ENCODE measurements at places on chromosomes 4 and X.

DNA sequence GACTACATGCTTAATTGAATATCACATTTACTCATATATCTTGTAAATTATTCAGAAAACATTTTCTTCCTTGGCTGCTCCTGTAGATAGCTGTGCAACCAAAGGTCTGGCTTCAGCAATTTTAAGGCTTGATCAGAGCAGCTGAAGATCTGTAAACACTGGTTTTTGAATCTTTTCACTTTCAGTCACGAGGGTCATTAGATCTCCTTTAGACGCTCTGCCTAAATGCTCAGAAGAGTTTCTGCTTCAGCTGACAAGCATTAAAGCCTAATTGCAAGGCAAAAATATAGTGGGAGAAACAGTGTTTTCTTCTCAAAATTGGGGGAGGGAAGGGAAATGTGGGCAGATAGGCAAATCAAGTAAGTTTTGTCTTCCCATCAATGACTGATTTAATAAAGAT, 25.7 kb downstream of the TRPC5 start:
- no peak for DNase-seq

- no peak for DNase-seq
Measured at GRCh38 chr4:138828926-138829325, 186.7 kb upstream of the NOCT start.

GRCh38 chrX:114889481-114889880, 127.9 kb downstream of the IL13RA2 start:
- no peak for DNase-seq

- DNase-seq, result no peak
Measured at GRCh38 chr4:22462688-22463087, 53.2 kb downstream of the ADGRA3 start.

DNA sequence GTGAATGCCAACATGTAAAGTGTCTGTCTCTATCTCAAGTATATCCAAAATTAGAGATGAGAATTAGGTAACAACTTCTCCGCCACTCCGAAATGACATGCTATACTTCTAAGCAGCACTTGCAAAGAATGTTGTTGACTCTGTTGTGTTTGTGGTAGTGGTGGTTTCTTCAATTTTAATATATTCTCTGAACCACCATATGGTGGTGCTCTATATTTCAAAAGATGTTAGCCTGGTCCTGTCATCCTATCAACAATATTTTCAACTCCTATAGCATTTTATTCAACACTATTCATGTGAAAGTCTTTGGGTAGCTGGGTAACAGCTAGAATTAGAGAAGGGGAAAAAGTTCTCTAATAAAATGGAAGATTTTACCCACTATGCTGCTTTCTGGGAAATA, 1622.8 kb upstream of the IGFBP7 start:
- no peak for DNase-seq

DNA sequence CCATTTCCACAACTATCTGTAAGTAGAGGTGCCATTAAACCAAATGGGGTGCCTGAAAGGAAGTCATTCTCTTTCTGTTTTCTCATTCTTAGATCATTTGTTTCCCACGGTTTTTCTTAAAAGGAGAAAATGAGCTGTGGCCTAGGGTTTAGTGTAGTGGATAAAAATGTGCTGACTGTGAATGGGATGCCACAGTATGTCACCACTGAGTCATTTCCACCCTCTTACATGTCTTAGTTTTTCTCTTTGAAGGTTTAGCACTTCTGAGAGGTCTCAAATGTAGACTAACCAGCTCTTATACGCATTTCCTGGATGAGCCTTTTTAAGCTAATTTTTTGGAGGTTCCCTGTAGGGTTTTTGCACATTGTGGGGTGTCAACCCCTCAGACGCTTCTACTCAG, 244.5 kb upstream of the SPANXN1 start:
- DNase-seq, result no peak

DNA sequence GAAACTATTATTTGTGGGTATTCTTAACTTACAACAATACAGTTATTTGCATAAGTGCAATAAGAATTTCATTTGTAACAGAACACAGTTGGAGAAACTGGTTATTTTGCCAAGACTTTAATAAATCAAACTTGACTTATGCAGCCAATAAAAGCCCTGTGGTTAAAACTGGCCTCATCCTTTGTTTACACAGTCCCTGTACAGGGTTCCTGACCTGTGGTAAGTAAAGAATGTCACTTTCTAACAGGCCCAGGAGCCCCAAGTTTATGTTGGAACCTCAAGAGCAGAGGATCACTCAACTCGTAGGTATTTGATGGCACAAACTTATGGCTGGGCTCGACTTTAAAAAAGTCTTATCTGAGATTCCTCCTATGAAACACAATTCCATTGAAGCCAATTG, 88.6 kb upstream of the PTCHD1 start:
- DNase-seq, result no peak

- DNase-seq, result no peak
Measured at GRCh38 chr4:186902361-186902760, 178.7 kb upstream of the FAT1 start.

- DNase-seq, result no peak
Measured at GRCh38 chr4:79083406-79084010, 144.3 kb upstream of the PAQR3 start.

DNA sequence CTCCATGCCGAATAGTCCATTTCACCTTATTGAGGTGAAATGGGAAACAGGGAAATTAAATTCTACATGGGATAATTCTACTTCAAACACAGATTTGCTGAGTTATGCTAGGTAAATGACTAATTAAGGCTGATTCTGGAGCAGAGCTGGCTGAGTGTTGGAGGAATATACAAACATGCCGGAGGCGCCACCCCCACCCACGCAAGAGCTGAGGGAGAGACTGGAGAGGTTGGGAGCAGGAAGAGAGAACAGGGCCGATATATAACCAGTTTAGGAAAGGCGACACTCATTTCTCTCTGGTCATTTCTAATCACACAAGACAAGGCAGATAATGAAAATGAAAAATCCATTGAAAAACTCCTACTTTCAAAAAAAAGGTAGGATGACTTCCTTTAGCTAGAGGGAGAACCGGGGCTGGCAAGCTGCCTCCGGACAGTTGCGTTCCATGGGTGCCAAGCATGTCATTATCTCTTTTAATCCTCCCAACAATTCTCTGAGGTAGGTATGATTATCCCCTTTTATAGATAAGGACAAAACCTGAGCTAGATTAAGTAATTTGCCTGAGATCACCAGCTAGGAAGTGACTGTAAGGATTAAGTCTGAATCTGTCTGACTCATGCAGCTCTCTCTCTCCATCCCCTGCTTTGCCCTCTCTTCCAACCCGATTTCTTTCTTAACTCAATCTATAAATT, 27.6 kb upstream of the CFAP299 start:
- DNase-seq, result no peak

DNA sequence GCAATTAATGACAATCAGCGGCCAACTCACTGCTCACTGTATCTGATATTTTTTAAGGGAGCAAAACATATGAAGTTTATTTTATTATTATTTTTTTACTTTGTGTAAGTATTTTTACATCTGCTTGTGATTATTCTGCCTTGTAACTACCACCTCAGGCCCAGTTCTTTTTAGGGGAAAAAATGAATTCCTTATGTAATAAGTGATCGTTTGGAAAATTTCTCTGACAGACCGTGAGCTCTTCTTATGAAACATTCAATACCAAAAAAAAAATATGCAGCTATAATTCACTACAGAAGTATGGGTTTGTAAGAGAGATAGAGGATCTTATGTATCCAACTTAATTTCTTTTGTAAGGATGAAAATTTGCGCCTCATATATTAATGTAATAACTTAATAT, 33.5 kb upstream of the STOX2 start:
- no peak for DNase-seq

DNA sequence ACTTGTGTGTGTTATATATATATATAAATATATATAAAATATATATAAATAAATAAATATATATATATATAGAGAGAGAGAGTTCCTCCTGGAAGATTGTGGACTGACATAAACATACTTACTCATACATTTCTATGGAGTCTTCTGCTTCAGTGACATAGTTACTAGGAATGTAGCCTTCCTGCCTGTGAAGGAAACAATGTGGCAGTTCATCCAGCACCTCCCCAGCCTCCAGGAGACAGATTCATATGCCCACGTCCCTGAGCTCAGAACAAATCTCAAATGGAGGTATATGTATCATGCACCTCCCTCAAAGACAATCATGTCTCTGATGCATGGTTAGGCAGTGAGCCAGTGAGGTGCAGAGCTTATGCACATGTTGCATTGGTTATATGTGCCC, 11.4 kb upstream of the TIMM8A start:
- DNase-seq, result no peak

DNA sequence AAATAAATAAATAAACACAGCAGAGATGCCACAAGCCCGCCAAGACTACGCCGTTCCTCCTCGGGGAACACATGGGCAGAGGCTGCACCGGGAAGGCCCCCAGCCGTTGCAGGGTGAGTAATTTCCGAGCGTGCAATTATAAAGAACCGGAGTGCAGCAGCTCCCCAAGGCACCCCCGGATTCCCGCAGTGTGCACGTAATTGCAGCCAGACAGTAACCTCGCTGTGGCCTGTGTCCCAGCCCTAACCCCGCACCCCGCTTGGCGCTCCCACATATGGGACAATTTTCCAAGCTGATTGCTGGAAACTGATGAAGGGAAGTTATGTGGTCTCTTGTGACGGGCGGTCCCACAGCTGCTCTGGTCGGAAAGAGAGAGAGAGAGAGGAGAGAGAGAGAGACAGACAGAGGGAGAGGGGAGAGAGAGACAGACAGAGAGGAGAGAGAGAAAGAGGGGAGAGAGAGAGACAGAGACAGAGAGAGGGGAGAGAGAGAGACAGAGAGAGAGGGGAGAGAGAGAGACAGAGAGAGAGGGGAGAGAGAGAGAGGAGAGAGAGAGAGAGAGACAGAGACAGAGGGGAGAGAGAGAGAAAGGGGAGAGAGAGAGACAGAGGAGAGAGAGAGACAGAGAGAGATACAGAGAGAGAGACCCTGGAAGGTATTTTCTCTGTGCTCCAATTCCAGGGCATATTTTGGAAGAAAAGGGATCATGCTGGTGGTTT, 275.4 kb downstream of the SHOX start:
- DNase-seq, result no peak

- no peak for DNase-seq
Measured at GRCh38 chr4:184122631-184123408, 94.9 kb downstream of the ENPP6 start.

DNA sequence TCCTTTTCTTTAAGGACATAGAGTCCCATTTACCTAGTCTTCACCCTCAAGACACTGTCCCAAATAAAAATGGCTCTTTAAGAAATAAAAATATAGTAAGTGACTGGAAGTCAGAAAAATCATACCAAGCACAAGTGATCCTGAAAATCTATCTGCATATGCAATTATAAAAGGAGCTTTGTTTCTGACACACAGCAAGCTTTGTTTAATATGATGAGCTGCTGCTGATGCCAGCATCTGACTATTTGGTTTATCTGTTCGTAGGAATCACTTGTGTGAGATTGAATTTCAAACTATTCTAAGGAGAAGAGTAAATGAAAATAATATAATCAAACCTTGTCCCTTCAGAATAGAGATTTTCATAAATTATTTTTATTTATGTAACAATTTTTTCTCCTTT, 332.4 kb downstream of the PCDH7 start:
- no peak for DNase-seq

DNA sequence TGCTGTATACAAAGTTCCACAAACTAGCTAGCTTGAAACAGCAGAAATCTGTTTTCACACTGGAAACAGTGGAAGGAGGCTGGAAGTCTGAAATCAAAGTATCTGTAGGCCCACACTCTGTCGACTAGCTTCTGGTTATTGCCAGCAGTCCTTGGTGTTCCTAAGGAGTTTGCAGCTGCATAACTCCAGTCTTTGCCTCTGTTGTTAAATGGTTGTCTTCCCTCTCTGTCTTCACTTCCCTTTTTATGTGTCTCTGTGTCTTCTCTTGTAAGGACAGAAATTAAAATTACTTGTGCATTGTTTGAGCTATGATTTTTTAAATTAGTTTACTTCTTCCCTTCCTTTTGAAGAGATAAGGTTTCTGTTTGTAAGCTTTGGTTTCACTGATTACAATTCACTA, 8.2 kb downstream of the MTHFD2L start:
- DNase-seq, result no peak

GRCh38 chrX:118497180-118497818, 1.7 kb downstream of the DOCK11 start:
- no peak for DNase-seq

- no peak for DNase-seq
Measured at GRCh38 chr4:64272432-64272831, 136.8 kb downstream of the TECRL start.

DNA sequence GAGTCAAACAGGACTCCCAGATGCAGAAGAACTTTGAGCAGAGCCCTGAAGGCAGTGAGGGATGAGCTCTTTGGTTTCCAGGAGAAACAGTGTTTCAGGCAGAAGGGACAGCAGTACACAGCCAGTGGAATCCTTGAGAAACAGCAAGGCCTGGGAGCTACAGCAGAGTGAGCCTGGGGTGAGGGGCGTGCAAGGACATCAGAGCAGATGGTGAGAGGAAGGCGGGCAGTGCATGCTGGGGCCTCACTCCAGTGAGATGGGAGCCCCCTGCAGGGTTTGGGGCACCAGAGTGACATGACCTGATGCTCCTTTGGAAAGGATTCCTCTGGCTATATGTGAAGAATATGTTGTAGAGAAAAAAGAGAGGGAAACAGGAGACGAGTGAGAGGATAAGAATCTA, 98.1 kb upstream of the EGFL6 start:
- DNase-seq, result no peak

DNA sequence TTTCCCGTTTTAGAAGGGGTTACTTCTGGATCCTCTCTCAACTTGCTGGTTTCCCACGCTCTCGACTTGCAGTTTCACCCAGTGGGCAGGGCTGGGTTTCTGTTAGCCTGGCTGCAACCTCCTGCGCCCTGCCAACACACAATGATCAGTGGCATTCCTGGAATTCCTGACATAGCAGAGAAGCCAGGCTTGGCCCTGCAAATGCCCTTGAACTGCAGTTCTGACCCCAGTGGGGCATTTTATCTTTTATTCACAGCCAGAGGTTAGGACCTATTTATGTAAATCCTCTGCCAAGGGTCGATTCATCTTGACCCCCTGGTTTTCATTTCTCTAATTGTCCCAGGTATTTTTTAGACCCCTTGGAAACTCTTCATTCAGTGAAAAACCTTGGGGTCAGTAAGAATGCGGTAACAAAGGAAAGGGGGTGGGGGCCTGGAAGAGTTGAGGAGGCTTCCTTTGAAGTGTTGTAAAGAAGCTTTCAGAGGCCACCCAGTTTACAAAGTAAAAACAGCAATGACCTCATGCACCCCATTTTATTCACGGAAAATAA, 217.6 kb downstream of the ZNF674 start:
- no peak for DNase-seq

GRCh38 chr4:52822972-52823701, 39.0 kb upstream of the RASL11B start:
- no peak for DNase-seq

DNA sequence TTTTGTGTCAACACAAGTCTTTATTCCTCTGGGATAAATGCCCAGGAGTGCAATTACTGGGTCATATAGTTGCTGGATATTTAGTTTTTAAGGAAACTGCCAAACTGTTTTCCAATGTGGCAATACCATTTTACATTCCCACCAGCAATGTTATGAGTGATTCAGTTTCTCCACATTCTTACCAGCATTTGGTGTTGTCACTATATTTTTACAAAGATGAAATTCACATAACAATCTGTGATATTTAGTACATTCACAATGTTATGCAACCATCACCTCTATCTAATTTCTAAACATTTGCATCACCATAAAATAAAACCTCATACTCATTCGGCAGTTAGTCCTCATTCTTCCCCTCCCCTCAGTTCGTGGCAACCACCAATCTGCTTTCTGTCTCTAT, 75.0 kb downstream of the MAMLD1 start:
- DNase-seq, result no peak

GRCh38 chr4:147596981-147597380, 20.2 kb upstream of the TMEM184C start:
- DNase-seq, result no peak

Measured in activated CD4-positive, alpha-beta T cell treated with anti-CD3 and anti-CD28 coated beads, Interleukin-2, amount 50 U/mL, for 24 hours (primary cell).